ENCODE measurements at places on chromosomes 6 and 20.

- DNase-seq: peak; percentile 89
These were observed 329.6 kb downstream of the GRIK2 start for GRCh38 chr6:101722991-101723579.

DNA sequence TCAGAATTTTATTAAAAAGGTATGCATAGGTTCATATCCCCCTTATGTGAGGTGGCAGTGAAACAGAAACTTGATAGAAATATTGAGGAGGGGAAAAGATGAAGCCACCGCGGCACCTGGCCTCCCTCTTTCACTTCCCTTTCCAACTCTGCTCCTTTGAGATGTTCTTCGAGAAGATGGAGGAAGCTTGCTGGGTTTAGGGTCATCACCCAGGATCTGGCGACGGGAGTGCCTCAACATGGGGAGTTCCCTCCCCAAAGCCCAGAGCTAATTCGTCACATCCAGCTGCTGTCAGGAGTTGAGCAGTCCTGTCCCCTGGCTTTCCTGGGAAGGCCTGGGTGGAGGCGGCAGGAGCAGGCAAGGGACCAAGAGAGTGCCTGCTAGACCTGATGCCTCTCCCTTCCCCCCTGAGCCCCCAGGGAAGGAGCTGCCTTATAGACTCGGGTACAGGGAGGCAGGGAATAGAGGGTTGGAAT, 29.1 kb downstream of the RREB1 start:
- DNase-seq: no peak

GRCh38 chr6:19731282-19731681, 105.9 kb upstream of the ID4 start:
- peak; percentile 90 for DNase-seq

DNA sequence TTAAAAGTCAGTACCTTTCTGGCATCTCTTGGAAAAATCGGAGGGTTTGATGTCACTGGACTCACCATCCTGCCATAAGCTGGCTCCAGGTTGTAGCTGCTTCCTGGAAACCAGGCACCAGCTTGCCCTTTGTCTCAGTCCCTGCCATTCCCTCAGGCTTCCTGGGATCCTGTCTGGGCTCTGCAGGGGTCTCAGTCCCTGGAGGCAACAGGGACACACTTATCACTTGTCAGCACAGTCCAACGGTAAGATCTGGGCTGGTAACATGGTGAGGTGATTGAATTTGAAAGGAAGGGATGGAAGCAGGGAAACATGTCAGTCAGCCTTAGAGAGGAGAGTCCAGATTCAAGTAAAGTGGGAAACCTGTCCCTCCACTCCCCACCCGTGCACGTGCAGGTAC, 147.6 kb upstream of the ECI2 start:
- DNase-seq: no peak

- DNase-seq: peak; percentile 70
These were observed 72.7 kb downstream of the IGF2R start for GRCh38 chr6:160041608-160042007.

DNA sequence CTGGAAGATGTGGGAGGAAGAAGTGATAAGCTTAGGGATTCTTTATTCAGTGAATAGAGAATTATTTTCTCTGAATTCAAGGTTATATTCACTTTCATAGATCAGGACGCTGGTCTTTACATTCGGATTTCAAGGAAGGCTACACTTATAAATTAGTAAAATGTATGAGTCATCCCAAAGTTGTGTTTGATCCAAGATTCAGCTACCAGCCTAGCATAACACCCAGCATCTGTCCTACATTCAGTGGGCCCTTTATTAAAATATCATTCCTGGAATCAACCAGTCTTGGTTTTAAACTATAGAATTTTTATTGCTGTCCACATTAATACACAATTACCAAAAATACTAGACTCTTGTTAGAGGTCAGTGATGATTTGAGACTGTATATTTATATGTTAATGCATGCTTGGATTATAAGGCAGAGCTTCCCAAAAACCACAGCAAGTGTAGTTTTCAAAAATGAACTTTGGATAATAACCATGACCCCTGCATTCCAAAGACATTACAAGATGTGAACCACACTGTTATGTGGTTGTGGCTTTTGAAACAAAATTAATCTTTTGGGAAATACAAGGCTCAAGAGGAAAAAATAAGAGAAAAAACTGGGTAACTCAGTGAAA, 210.7 kb upstream of the CNR1 start:
- no peak for DNase-seq

DNA sequence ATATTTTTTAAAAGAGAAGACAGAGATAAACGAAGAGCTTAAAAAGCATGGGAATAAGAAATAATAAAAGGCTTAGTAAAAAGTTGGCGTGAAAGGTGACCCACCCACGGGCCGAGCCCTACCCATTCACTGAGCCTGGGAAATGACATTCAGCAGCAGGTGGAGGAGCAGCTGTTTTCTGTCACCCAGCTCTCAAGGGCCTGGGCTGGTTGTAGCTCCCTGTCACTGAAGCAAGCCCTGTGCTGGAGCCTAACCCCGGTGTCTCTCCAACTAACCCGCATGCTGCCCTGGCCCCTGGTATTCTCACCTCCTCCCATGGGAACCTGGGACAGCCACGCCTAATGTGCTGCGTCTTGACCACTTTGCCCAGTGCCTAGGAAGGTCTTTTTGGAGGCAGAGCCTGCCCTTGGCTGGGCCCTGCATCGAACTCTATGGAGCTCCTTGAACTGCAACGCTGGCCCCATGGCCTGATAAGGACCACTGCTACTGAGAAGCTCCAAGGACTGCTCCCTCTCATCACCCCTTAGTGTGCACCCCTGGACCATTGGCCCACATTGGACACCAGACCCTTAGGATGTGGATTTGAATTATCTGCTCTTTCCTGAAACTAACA, 68.8 kb upstream of the IYD start:
- DNase-seq: no peak

DNA sequence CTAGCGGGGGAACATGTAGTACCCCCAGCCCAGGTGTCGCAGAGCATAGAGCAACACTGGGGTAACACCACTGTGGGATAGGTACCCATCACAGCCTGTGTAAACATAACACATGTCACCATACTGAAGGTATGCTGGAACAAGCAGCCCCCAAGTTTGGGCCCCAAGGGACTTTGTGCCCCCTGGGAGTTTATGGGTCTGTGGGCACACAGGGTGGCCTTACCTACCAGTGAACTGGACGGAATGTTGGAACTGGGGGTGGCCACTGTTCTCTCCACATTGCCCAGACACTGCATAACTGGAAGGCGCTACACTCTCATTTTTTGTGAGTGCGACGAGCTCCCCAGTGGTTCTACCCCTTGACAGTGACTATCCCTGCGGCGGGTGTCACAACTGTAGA, 28.5 kb downstream of the HDDC2 start:
- DNase-seq: no peak

GRCh38 chr20:24837781-24838450, 111.2 kb upstream of the CST7 start:
- DNase-seq: peak; percentile 24

DNA sequence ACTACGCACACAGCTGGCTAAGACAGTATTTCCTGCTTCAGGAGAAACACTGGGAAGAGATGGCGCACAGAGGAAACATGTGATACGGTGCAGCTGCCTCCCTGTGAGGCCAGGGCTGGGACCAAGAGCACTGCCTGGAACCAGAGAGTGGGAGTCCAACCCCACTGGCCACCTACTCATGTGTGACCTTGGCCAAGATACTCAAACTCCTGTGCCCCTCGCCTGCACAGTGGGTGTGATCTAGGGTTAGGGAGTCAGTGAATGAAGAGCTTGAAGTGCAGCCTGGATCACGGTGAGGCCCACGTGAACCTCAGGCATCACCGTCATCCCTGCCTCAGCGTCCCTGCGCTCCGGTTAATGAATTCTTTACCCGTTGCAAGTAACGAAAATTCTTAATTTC, 41.7 kb upstream of the MPC1 start:
- DNase-seq: no peak

DNA sequence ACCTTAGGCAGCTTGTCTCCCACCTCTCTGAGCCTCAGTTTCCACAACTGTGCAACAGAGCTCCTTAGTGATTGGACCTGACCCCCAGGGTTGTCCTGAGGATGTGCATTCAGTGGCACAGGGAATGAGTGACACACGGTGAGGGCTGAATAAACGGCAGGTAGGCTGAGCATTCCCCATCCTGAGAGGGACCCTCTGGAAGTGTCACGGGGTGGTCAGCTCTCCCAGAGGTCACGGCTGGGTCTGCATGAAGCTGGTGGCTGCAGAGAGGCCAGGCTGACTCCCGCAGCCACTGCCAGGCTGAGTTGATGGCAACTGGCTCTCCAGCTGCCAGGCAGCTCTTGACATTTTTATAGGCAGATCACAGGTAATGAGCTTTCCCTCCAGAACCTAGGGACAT, 42.5 kb downstream of the CD40 start:
- DNase-seq: no peak

DNA sequence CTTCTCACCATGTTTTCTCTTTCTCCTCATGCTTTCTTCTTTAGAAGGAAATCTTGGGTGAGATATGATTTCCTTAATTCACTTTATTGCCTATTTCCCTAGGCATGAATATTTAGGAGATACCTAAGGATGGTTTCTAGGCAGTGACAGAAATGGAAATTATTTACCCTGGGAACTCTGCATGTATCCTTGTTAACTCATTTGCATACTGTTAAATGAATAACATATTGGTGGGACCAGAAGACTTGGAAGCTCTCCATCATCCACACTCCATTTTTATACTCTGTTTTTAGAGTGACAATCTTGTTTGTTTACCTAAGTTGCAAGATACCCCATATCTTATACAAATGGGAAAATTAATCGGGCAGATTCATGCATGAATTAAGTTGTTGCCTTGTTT, 285.7 kb downstream of the RNF144B start:
- DNase-seq: no peak

DNA sequence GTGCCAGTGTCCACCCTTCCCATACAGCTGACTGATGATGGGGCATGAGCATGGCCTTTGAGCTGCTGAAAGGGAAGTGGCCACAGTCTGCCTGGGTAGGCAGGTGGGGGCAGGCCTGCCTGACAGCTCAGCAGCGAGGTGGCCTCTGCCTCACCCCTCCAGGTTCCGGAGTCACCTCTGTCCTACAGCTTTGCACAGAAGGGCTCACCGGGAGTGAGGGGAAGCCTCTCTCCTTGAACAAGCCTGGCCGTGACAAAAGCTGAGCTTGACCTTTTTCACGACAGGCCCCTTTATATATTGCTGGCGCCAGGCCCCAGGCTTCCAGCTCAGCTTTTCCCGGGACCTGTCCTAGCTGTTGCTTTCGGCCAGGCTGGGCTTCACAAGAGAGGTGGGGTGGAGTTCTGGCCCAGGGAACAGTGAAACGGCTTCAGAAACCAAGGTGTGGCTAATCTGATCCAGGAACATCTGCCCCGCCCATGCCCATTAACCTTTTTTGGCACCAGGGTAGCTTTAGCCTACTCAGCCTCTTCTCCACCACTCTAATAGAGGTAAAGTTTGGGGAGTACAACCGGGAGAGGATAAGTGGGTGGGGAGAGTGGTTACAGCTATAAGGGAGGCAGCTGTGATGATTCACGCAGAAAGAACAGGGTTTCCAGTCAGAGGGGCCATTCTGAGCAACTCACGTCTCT, 42.9 kb downstream of the C6orf132 start:
- peak; percentile 49 for DNase-seq

DNA sequence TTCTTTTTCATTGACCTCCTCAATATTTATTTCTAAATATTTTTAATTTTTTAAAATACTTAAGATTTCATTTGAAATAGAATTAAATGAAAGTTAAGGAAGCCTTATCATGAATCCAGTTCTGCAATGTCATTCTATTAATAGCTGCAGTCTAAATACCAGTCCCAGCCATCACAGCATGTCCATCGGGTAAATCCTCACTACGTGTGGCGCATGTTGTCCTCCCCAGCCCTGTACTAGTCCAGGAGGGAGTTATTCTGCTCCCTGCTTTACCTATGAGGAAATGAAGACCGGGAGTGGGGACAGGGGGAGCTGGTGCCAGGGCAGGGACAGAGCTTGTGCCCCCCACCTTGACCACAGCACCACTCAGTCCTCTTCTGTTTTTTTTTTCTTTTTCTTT, 125.1 kb upstream of the QKI start:
- no peak for DNase-seq

DNA sequence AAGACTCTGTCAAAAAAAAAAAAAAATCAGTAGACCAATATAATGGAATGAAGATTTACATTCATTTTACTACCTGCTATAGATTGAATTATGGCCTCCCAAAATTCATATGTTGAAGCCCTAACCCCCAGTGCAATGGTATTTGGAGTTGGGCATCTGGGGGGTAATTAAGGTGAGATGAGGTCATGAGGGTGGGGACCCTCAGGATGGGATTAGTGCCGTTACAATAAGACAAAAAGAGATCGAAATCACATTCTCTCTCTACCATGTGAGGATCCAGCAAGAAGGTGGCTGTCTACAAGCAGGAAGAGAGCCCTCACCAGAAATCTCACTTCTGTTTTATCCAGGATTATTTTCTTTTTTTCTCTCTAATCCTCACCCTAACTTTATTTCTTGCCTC, 100.6 kb upstream of the LOC128125822 start:
- DNase-seq: no peak

DNA sequence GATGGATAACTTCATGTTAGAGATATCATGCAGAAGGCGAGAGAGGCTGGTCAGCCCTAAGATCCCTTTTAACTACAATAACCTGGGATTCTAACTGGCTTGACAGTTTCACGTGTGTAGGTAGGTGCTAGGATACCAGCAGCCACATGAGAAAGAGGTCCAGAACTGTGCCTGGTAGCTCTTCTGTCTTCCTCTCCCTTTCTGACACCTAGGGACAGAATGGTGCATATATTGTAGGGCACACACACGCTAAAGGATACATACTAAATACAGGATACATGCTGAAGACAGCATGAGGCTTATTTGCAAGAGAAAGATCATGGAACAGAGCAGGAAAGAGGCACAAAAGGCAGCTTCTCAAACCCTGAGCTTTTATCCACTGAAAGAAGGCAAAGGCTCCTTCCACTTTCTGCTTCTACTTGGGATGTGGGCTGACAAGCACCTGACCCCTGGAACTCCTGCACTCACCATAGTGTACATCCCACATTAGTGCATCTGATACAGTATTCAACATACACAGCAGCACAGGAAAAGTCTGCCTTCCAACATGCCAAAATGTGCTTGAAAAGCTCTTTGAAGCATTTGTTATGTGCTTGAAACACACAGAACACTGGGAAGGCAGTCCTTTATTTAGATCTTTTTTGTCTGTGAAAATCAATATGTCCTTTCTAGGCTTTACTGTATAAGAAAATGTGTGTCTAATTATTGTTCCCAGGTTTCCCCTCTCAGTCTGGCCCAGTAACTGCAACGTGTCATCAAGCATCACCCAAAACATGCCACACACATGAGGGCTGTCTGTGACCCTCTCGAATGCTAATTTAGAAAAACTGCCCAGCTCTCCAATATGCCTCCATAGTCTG, 3.2 kb downstream of the SLC22A23 start:
- no peak for DNase-seq

DNA sequence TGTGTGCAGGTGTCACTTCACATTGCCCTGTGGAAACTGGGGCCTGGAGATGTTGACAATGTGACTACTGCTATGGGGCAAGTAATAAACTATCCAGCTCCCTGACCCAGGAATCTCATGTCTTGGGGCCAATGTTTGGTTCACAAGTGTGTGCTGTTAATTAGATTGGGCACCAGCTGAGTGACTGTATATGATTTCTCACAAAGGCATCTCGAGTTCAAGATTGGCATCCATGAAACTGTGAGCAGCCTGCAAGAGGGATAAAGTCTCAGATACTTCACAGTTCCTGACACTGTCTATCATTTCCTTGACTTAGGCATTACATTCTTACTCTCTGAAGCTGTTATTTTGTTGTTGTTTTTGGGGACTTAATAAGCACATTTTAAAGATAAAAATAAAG, 264.0 kb downstream of the PRKN start:
- no peak for DNase-seq

GRCh38 chr6:18676548-18676947, 289.4 kb downstream of the RNF144B start:
- no peak for DNase-seq

GRCh38 chr6:108134213-108134970, 31.4 kb upstream of the NR2E1 start:
- DNase-seq: no peak
